Sigmoid colon (tissue), 7 donors: ENCODE measurements at places on chromosomes 4 and X.

- DNase-seq = no peak
These were observed 1008.0 kb downstream of the GLUD2 start for GRCh38 chrX:122055460-122055859.

GRCh38 chr4:42234817-42235216, 82.4 kb upstream of the BEND4 start:
- no peak for DNase-seq

DNA sequence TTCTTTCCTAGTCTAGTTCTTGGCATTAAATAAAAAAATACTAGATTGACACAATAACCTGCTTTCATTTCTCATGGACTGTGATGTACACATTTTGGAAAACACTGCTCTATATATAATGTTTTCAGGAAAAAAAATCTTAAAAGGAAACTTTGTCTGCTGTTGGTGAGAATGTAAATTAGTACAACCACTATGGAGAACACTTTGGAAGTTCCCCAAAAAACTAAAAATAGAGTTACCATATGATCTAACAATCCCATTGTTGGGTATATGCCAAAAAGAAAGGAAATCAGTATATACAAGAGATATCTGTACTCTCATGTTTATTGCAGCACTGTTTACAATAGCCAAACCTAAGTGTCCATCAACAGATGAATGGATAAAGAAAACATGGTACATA, 202.3 kb downstream of the PPP3CA start:
- no peak for DNase-seq

GRCh38 chr4:59960143-59960542, 1240.0 kb upstream of the ADGRL3 start:
- no peak for DNase-seq

DNA sequence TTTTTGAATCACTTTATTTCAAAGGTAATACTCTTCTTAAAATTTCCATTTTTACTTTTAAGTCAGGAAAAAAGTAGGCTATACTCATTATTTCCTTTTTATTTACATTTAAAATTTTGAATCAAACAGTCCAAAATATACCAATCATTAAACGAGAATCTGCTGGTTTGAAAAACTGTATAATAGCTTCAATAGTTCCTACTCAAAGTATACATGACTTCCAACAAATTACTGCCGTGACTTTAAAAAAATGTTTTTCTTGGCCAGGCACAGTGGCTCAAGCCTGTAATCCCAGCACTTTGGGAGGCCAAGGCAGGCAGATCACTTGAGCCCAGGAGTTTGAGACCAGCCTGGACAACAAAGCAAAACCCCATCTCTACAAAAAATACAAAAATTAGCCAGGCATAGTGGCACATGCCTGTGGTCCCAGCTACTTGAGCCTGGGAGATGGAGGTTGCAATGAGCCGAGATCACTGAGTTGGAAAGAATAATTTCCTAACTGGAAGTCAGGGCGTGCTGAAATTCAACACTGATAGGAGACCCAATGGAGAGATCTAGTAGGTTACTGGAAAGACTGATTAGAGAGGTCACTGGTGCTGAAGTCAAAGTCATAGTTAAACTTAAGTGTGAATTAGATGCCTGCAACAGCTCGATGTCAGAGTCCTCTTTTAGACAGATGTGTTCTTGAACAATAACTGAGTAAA, 9.0 kb downstream of the KLHL8 start:
- DNase-seq = no peak

GRCh38 chrX:21975812-21976211, 35.3 kb downstream of the SMS start:
- DNase-seq = no peak

DNA sequence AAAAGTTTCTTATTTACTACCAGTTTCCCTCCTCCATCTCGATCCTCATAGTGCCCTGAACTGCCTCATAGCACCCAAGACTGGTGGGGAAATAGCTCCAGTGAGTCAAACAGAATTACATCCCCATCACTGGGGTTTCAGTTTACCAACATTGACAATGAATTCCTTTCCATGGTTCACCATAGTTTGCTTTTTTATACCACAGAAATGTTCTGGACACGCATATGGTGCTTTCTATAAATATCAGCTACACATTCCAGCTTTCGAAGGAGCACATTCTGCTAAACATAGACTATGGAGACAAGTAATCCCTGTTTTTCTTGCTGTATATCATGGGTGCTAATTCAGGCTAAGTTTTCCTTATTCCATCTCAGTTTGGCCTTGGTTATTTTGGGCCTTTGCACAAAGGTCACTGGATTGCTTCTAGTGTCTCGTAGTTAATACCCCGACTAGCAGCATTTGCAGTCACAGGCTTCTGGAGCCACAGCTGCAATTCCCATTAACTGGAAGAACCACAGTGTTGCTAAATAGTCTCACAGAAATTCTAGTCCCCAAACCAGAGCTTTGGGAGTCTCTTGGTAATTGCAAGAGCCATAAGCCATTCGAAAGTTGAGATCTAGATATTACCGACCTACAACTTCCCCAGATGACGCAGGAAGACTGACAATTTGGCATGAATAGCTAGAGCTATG, 53.4 kb upstream of the TRPC3 start:
- DNase-seq = no peak

- peak; percentile 5 for DNase-seq
These were observed 37.7 kb downstream of the SLC25A5 start for GRCh38 chrX:119505945-119506344.

DNA sequence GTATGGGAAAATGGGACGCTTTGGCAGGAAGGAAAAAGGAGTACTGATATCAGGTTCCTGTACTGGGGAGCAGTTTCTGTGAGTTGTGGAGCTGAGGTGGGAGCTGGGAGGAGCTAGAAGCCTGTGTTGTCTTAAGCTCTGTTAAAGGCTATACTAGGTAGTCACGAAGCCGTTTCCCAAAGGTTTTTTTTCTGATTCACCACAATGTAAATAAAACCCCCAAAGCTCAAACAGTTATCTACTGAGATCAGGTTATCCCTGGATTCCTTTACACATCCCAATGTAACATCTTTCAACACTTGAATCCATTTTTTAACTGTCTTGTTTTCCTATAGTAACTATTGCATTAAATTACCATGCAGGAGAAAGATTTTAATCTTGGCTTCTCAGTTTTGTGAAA, 297.4 kb upstream of the SFRP2 start:
- no peak for DNase-seq

DNA sequence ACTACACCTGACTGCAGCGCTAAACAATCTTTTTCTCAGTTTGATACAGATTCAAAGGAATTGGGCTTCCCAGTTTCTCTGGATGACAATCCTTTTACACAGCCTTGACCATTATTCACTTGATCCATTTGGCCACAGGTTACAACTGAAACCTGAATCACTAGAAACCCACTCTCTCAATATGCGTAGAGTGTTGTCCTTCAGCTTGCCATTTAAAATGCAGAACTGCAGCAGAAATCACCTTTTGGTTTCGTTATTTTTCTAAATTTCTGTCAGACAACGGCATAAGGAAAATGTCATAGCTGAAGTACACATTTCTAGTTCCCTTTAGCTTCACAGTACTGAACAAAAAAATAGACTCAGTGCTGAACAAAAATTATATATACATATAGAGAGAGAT, 255.8 kb upstream of the TENM3 start:
- no peak for DNase-seq

DNA sequence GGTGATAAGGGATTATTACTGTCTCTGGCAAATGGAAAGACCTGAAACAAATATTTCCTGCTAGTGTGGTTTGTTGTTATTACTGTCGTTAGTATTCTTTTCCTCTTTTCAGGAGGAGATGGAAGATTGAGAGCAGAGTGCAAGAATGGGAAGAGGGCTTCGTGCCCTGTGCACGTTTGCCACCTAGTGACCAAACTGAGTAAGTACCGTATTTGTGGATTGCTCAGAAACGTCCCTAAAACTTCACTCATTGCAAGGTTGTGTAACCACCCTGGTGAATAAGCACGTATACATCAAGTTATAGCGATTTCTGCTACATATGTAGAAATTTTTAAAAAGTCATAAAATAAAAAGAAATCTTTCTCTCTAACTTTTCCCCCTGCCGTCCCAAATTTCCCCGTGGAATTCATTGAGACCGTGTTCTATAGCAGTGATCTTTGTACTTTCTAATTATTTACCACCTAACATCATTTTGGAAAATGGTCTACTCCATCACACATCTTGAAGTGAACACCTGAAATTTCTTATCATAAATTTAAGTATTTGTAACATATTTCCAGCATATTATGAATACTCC, 24.3 kb downstream of the LINC00632 start:
- no peak for DNase-seq

GRCh38 chrX:110759785-110760184, 35.8 kb downstream of the CHRDL1 start:
- DNase-seq = no peak

DNA sequence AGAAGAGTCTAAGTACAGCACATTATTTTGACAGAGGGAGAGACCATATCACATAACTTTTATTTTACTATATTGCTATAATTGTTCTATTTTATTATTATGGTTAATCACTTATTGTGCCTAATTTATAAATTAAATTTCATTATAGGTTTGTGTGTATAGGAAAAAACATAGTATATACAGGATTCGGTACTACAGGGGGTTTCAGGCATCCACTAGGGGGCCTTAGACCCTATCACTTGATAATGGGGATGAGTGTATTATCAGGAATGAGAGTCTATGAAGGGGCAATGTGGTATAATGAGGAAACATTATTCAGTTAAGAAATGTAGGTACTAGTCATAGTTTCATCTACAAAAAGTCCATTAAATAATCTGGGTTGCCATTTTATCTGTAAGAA, 833.1 kb downstream of the C4orf33 start:
- no peak for DNase-seq

DNA sequence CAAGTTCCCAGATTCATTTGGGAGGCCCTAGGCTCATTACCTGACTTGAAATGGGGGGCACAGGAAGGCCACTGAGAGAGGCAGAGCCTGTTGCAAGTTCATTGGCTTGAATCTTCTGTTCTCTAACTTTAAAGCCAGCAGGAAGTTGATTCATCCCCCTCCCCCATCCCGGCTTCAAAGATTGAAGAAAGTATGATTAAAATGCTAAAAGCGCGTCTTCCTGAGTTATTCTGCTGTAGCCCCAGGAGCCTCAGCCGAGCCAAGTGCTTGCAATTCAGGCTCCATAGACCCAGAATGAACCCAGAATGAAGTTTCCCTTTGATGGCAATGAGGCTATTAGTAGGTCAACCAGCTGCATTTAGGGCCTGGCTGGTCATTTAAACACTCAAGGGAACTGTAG, 14.7 kb downstream of the CHST7 start:
- DNase-seq = peak; percentile 74
